ENCODE measurements at places on chromosomes 2 and 18.

- DNase-seq: no peak
Observed at GRCh38 chr2:127196549-127196948, 23.6 kb downstream of the CYP27C1 start.

GRCh38 chr2:128285329-128285931 lies 33.2 kb downstream of the HS6ST1 start:
- no peak for DNase-seq

GRCh38 chr2:31413025-31413424 lies 1.5 kb downstream of the XDH start:
- DNase-seq: no peak

GRCh38 chr2:235139956-235140800 lies 188.4 kb downstream of the SH3BP4 start:
- no peak for DNase-seq

DNA sequence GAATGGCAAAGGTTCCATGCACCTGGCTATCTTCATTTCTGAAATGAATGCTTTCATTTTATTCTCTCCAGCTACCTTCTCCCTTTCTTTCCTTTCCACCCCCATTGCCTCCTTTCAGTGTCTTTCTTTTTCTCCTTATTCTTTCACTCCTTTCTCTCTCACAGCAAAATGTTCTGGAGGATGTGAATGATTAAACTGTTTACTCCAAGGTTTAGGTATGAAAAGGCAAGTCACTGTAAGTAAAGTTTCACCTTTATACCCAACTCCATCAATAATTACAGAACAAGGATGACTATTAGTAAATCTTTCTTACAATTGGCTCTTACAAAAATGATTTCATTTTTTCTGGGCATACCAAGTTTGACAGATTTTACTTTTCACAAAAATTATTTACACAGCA lies 4.3 kb downstream of the PAX8 start:
- no peak for DNase-seq

DNA sequence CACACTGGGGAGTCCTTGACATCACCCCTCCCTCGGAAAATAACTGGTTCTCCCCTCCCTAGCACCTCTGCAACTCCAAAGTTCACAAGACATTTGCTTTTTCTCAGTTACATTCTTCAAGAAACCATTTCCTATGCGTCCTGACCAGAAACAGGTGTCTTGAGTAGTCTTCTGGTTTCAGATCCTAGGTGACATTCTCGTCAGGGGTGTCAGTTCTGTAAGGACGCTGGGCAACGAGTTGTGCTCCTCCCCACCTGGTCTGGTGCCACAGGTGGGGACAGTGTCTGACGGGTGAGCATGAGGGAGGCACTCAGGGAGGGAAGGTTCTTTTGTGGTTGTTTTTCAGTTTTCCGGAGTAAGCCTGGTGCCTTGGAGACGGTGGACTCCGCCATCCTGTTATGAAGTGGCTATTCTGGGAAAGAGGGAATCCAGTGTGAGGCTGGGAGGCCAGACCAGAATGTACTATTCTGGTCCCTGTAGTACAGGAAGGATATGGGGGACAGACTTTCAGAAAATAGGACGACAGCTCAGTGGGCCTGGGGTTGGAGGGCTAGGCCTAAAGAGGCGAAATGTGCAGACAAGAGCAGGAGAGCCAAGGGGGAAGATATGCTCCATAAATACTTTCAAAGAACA lies 50.6 kb downstream of the EPAS1 start:
- no peak for DNase-seq

GRCh38 chr2:171702781-171703556 lies 15.7 kb downstream of the DYNC1I2 start:
- DNase-seq: no peak

DNA sequence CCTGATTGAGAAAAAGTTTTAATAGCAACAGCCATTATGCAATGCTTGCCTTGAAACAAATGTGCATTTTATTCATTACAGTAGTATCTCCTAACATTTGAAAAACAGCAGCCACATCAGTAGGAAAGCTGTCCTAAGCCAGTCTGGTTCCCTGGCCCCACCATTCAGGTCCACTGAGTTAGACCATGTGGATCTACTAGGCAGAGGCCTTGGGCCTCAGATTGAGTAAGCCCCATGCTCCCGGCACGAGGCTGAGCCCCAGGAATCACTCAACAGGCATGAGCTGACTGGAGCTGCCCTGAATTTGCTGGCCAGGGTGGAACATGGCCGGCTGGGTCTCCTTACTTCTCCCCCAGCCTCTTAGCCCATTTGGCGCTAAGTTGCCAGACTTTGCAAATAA lies 103.4 kb downstream of the ZFP36L2 start:
- DNase-seq: no peak

- no peak for DNase-seq
Observed at GRCh38 chr2:200634231-200634964, 48.6 kb downstream of the AOX1 start.

- DNase-seq: no peak
Observed at GRCh38 chr2:96556441-96557330, 20.1 kb downstream of the ARID5A start.

- no peak for DNase-seq
Observed at GRCh38 chr2:240418311-240418710, 17.2 kb upstream of the GPC1 start.

- DNase-seq: no peak
Observed at GRCh38 chr2:232376713-232377112, 1.8 kb upstream of the ALPP start.

DNA sequence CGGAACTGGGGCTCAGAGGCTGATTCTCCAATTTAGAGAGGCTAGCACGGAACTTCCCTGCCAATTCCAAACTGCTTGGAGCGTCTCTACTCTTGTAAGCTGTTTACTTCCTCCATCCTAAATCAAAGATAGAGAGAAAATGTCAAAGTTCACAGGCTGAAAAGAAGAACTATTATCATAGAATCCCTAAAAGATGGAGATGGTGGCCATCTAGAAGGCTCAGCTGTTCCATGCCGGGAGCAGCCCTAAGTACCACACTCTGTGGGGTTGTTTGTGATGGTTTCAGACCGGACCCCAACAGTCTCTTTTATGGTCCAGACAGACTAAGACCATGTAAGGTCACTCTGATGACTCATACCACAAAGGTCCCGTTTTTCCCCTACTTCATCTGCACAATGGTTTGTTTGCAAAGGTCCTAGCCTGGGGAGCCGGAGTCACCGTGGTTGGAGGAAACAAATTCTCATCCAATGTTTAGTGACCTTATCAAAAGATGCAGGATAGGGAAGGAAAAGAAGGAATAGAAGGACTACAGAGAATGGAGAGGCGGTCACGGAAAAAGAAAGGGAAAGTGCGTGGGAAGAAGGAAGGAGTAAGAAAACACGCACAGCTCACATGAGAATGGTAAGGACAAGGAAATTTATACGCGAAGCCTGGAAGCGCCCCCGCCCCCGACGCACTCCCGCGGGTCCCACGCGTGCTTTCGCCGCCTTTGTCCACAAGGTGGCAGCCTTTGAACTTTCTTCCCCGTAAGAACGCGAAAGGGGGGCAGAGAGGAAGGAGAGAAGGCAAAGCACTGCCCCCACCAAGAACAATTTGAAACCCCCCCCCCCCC lies 453 bp upstream of the ANTXR1 start:
- peak; percentile 87 for DNase-seq

DNA sequence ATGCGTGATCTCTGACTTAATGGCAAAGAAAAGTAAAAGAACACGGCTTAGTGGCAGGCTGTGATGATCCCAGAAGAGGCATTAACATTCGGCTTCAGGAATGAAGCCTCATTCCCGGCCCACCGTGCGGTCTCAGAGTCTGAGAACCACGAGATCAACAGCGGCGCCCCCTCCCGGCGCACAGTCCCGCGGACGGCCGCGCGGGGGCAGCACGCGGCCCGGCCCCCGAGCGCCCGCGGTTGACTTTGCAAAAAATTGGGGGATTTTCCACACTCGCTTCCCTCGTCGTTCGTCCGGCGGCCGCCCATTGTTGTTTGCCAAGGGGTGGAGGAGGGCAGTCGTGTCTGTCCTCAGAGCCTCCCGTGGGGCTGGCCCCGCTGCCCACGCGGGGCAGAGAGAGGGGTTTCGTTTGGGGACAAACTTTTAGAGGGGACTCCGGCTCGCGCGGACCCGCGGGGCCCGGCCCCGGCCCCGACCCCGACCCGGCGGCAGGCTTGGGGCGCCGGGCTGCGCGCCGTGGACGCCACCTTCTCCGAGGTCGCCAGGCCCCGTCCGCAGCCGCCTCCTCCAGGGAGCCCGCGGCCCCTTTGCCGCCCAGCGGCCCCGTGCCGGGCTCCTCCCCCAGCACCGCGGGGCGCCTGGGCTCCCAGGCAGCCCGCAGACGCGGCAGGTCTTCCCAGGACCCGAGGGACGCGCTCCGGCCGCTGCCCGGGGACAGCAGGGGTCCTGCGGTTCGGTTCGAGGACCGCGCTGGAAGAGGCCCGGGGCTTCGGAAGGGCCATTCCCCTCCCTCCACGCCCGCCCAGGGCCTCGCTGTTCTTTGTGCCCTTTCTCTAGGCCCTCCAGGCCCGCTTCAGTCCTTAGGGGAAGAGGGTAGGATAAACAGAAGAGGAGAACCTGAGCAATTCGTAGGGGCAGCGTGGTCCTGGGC lies 3.4 kb upstream of the HS6ST1 start:
- DNase-seq: peak; percentile 89

DNA sequence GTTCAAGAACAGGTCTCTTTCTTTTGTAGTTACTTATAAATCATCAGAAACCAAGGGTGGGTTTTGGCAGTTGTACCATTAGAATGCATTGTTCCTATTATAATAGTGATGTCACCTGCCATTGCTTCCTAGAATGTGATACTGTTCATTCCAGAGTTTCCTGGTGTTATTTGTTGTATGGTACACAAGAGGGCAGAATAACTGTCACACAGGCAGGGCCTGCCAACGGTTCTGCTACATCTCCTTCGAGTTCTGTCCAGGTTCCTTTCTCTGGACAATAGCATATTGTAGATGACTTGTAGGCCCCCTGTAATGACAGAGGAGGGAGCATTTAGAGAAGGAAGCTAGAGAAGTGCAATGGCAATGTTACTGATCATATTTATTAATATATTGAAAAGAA lies 98.3 kb downstream of the KLHL14 start:
- no peak for DNase-seq

DNA sequence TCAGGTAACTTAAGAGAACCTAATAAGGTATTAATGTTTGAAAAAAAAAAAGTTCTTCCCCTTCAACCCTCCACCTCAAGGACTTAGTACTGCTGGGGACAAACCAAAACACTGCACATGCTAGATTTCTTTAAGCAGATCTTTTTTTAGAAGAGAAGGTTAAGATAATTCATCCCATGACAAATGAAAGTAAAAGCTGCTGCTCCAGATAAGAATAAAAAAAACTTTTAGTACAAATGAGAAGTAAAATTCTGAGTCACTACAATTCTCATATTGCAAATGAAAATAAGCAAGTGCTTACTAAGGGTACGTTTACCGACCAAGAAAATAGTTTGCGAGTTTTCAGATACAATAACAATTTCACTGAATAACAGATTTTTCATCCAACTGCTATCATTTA lies 8.9 kb downstream of the STAM2 start:
- no peak for DNase-seq

DNA sequence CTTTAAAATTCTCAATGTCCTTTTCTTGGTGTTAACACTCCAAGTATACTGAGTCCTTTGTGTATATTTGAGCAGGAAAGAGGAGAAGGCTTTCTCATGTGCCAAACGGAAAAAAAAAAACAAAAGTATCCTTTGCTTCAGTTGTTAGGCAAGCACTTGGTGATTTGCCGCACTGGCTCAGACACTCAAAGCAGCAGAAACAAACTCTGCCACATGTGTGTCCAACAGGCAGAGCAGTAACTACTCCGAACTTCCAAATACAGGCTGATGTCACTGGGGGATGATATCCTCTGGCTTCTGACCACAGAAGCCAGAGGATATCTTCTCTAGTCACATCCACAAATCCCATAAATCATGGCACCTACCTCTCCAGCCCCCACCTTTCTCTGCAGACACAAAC lies 108.0 kb upstream of the SALL3 start:
- no peak for DNase-seq

- no peak for DNase-seq
Observed at GRCh38 chr18:44178476-44178875, 502.2 kb upstream of the SETBP1 start.

DNA sequence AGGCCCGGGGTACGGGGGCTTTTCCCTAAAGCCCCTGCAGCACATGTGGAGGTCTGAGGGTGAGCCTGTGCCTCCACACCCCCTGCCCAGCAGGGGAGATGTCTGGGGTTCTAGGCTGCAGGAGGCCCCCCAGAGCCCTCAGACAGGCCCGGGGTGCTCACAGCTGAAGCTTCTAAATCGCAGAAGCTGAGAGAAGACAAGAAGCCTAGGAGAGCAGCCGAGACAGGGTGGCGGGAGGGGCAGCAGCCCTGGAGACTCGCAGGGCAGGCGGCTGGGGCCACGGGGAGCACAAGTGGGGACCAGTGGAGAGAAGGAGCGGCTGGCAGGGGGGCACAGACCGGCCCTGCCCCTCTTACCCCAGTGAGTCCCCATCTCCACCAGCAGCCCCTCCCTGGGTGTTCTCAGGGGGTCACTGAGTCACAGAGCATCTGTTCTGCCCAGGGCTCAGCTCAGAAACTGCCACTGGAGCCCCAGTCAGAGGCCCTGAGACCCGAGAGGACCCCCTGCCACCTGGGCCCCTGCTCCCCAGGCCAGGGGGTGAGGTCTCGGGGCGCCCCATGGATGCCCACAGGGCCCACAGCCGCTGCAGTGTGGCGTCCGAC lies 26.1 kb downstream of the GPC1 start:
- peak; percentile 11 for DNase-seq

- no peak for DNase-seq
Observed at GRCh38 chr18:9959564-9959963, 45.7 kb downstream of the VAPA start.

DNA sequence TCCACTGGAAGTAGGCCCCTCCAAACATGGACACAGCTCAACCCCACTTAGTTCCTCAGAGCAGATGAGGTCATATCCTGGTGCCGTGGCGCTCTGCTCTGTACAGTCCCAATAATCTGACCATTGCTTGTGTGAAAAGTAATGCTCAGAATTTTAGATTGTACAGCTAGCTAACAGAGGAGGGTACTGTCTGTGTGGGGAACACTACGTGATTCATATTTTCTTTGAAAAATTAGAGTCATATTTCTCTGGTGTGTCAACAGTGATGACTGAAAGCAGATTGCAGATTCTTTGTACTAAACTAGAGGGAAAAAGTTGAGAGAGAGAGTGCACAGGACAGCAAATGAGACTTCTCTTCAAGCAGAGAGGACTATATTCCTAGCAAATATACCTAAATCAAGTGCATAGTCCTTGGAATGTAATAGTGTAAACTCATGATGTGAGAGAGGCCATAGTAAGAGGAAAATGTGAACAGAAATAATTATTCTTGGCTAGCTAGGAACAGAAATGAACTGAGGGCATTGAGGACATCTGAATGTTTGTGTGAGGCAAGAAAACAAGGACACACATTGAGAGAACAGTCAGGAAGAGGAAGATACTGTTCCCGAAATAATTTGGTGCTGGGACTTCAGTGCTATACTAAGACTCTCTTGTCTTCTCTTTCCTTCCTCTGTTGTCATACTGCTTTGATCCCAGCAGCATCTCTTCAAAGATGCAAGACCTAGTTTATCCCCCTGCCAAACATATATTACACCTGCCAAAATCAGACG lies 157.0 kb upstream of the RND3 start:
- no peak for DNase-seq

- DNase-seq: no peak
Observed at GRCh38 chr2:112542984-112543661, 858 bp downstream of the POLR1B start.
